ENCODE measurements at places on chromosomes 3 and 15.
A peak's percentile ranks its signal among the peaks of the same experiment; 100 is the strongest.

DNA sequence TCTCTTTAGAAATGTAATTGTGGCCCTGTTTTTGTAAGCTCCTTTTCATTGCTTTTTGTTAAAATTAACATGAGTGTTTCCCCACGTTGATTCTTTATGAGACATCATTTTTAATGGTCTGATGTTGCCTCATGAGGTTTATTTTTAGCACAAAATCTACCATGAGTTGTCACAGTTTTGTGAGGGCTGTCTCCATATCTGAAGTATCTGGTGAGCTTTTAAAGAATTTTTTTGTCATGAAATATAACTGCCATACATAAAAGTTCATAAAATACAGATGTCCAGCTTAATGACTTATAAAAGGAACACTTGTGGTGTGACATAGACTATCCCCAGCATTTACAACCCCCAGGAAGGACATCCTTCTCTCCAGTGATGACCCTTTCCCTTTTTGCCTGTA, 34.3 kb upstream of the CEMIP start:
- DNase-seq = no peak

DNA sequence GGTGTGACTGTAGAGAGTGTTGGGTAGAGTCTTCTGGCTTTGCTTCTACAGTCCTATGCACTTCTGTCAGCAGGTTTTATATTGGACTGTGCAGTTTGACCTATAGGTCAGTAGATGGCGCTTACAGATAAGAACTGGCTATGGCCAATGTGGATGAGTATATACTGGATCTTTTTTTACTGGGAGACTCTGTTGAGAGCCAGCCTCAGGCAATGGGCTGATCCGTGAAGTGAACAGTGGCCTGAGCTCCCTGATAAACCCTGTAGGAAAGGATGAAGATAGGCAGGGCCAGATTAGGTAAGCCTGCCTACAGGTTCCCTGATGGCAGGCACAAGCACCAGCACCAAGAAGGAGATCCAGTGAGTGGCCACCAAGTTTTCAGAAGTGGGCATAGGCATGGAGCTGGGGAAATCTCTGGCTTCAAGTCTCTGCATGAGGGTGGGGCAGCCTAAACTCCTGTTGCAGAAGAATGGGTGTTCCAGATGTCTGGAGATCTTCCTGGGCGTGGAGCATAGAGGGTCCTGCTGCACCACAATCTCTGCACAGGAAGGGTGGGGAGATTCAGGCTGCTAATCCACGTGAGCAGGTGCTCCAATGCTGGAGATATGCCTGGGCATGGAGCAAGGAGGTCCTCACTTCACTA, 326.0 kb upstream of the SGO1 start:
- DNase-seq = no peak

- no peak for DNase-seq
Observed at GRCh38 chr3:147574621-147575020, 165.5 kb downstream of the ZIC1 start.

DNA sequence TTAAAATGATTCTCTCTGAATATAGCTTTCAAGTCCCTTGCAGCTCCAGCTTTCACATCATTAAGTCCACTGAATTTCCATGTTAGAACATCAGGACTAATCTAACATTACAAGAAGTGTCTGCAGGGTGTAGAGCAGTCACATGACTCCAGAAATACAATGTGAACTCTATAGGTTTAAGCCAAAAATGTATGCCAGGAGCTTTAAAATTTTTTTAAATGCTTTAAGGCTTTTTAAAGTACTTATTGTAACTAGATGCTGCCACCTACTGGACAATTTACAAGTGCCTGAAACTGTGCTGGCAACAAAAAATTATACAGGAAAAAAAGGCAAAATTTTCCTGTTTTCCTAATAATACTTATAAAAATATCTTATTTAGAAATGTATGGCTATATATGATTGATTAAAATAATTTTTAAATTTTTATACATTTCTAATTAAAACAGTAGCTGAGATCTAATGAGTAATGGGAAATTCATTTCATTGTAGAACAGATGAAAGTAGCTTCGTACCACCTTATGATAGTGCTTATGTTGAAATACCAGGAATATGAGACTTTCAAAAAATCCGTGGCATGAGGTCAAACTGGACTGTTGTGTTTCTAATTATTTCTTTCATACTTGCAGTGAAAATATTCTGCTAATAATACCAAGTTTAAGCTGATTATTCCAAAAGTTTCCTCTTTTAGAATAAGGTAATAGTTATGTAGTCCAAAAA, 25.7 kb downstream of the FSIP1 start:
- DNase-seq = no peak

DNA sequence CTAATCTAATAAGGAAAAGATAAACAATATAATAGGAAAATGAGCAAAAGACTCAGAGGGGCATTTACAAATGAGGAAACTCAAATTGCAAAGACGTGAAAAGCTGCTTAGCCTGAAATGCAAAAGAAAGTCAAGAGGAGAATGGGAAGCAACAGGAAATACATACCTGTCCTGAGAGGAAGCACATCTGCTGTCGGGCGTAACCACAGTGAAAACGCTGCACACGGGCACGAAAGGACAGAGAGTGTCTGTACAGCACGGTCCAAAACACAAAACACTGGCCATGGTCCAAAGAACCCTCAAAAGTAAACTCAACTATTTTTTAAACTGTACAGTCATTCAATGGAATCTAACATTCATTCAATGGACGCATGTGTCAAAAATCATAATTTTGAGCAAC, 100.6 kb downstream of the CHSY1 start:
- no peak for DNase-seq

GRCh38 chr3:50806031-50806430, 131.3 kb downstream of the DOCK3 start:
- DNase-seq = no peak

GRCh38 chr3:149767720-149768119, 15.4 kb upstream of the COMMD2 start:
- DNase-seq = peak; percentile 26

GRCh38 chr3:177338697-177339219, 141.5 kb upstream of the TBL1XR1 start:
- DNase-seq = no peak

DNA sequence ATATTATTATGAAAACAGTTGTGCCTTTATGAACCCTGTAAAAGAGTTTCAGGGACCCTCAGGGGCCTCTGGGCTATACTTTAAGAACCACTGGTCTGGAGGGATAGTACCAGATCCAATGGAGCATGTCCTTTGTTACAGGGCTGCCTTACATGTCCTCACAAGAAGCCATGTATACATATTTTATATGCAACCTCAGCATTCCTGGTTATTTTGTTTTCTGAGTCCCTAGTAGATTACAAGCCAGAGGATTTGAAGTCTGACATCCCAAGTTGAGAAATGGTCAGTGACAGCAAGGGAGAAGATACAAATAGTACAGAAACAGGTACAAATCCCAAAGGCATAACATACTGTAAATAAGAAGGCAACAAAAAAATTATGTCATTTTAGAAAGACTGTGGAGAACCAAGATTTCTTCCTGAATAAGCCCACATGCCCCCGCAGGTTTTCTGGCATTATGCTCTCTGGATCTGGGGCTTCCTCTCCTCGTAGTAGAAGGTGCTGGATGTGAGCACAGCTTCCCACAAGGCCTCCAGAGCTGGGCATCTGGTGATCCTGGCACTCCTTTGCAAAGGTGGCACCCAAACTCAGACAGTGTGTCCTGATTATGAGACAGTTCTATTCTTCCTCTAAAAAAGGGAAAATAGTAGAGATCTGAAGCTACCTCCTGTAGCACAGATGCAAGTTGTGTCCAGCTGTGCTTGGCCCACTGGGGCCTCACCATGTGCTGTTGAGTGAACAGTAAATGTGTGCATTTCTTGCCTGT, 114.0 kb downstream of the NR1D2 start:
- DNase-seq = no peak

DNA sequence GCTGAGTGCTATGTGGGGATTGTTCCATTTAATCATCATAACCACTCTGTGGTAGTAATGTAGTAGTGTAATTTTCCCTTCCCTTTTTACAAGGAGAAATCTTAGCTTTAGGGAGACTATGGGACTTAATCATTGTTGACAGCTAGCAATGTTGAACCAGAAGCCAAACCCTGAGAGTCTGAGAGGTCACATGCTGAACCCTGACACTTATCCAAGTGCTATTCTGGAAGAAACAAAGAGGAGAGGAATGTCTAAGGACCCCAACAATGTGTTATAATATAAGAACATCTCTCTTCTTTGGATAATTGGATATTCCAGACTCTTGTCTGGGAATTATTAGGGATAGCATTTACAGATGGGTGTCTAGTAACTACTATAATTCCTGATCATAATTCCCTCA, 58.4 kb downstream of the GAP43 start:
- DNase-seq = no peak

GRCh38 chr3:58357402-58357801, 24.7 kb downstream of the PXK start:
- DNase-seq = no peak

- DNase-seq = no peak
Observed at GRCh38 chr3:175590745-175591144, 731.6 kb downstream of the NAALADL2 start.

DNA sequence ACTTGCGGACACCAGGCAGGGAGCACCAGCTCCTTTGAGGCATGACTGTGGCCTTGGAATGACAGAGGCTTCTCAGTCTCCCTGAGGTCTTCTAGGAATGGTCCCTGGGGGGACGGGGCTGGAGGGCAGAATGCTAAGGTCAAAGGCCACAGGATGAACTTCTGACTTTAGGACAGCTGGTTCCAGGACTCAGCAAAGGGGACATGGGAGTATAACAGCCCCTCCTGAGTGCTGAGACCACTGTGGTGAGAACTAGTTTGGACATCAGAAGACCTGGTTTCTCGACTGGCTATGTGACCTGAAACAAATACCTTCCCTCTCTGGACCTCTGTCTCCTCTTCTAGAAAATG, 17.8 kb downstream of the ITGA11 start:
- DNase-seq = no peak

DNA sequence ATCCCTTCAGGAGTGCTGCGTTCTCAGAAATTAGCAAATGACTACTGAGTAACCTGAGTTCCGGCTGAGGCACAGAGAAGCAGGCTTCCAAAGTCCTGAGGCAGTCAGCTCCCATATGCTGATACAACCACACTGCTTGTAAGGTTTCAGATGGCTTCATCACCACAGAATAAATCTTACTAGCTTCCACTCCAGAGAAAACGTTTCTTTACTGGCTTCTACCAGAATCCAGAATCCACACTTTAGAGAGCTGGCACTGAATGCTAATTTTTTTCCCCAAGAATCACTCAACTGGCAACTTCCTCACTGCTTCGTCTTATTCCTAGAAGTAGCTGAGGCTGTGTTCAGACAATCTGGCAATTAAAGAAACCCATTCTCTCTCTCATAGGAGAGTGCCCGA, 21.4 kb downstream of the TAMM41 start:
- no peak for DNase-seq

DNA sequence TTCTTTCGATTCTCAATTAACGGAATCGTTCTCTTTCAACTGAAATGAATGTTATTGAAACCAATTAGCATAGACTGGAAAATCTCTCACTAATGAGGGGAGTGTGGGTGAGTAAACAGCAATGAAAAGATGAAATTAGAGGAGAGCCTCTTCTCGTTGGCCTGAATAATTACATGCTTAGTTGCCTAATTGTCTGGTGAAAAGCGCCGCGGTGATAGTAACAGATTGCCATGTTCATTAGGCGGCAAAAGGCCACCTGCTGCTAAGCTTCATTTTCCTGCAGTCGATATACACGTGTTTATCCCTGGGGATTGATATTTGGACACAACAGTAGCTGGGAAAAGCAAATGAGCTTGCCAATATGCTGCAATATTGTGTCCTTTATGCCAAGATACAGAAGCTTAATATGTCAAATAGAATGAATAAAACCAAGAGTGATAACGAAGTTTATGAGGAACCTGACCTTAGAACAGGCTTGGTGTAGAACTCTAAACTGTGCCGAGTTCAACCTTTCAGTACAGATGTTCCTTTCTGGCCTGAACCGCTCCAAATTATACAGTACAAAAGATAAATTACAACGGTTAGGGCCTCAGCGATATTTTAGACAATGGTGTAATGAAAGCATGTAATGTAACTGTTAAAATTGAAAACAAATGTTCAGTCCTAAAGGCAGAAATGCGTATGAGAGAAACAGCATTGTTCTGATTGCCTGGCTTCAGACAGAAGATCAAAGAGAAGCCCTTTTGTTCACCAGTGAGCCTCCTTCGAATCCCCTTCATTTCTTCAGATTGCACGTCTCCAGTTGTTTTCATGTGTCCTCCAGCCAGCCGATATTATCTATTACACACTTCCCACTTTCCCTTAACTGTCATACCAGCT, 185.2 kb downstream of the SHOX2 start:
- DNase-seq = no peak

GRCh38 chr3:35562141-35562540, 77.2 kb upstream of the ARPP21 start:
- no peak for DNase-seq

DNA sequence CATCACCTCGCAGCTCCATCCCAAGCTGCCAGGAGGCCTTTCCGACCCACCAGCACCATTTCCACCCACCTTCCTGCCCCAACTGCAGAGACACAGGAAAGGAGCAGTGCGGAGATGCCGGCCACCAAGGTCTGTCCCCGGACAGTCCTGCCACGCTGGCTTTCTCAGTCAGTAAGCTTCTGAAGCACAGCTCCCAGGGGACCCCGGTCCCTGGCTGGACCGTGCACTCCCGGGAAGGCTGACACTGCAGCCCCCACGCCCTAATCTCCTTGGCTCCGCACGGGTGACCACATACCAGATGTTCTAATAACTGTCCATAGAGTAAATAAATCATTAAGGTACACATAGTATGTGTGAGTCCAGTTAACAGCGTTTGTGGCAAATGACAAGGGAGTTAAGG, 73.5 kb downstream of the VGLL4 start:
- no peak for DNase-seq

- no peak for DNase-seq
Observed at GRCh38 chr3:124117486-124117885, 125.6 kb upstream of the ROPN1 start.

- no peak for DNase-seq
Observed at GRCh38 chr3:74122281-74122680, 492.2 kb downstream of the CNTN3 start.

GRCh38 chr3:117512975-117513374, 803.4 kb downstream of the TUSC7 start:
- no peak for DNase-seq

GRCh38 chr3:127604546-127605165, 6.4 kb downstream of the MCM2 start:
- DNase-seq = no peak

- no peak for DNase-seq
Observed at GRCh38 chr15:58036579-58036978, 28.9 kb downstream of the ALDH1A2 start.

DNA sequence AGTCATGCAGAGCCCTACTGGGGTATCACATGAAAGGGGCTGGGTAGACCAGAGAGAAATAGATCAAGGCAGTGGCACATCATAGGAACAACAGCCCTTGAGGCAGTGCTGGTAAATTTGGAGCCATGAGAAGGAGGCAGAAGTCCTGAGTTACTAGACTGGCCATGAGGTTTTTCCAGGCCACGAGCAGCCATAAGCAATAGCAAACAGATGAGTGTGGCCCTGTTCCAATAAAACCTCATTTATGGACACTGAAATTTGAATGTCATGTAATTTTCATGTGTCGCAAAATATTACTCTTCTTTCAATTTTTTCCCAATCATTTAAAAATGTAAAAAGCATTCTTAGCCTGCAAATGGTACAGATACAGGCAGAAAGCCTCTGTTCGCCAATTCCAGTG, 28.1 kb upstream of the LRRN1 start:
- no peak for DNase-seq

GRCh38 chr3:61742006-61742405, 180.6 kb downstream of the PTPRG start:
- no peak for DNase-seq

All from hypothalamus (tissue), 51 donors.